ENCODE measurements at places on chromosomes 3 and 15. TPM values are rescaled to one million over a fixed set of nuclear protein-coding genes. Genes with fewer than 3 reads are reported as not detected.

DNA sequence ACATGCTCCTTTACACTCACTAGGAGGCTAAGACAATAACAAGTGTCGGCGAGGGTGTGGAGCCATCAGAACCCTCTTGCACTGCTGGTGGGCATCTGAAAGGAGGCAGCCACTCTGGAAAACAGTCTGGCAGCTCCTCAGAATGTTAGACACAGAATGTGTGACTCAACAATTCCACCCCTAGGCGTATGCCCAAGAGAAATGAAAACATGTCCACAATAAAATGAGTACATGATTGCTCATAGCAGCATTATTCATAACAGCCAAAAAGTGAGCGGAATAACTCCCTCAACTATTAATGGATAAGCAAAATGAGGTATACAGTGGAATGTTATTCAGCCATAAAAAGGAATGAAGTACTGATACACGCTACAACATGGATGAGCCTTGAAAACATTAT lies 57.8 kb downstream of the WNT7A start:
- no peaks in the 10 kb centered on the region for H3K4me1 ChIP-seq
- peaks cover 3% of the 10 kb centered on the region for H3K27me3 ChIP-seq
- H3K4me3 ChIP-seq: no peak overlapping the region
- H3K36me3 ChIP-seq: no peaks in the 10 kb centered on the region
- DNase-seq: no peak

DNA sequence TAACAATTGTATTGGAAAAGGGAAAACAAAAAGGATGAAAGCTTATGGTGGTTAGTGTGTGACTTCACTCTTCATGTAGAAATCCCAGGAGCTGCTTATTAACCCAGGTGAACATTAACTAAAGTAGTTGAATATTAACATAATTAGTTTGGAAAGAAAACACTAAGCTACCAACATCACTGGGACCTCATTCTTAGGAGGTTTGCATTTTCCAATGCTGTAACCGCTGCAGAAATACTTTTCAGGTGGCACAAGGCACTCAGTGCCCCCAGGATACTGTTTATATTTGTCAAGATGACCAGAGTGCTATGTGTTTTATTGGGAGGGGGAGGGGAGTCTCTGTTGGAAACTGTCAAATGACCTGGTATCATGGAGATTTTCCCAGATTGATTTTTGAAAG lies 25.9 kb upstream of the VILL start:
- no peaks in the 10 kb centered on the region for H3K27me3 ChIP-seq
- no peak overlapping the region for H3K4me3 ChIP-seq
- peaks cover 63% of the 10 kb centered on the region for H3K4me1 ChIP-seq

GRCh38 chr3:196640297-196641018 lies 964 bp downstream of the NRROS start:
- no peak overlapping the region for H3K4me3 ChIP-seq
- DNase-seq: no peak
- H3K36me3 ChIP-seq: no peaks in the 10 kb centered on the region
- H3K27ac ChIP-seq: no peak overlapping the region
- H3K4me1 ChIP-seq: peaks cover 19% of the 10 kb centered on the region

DNA sequence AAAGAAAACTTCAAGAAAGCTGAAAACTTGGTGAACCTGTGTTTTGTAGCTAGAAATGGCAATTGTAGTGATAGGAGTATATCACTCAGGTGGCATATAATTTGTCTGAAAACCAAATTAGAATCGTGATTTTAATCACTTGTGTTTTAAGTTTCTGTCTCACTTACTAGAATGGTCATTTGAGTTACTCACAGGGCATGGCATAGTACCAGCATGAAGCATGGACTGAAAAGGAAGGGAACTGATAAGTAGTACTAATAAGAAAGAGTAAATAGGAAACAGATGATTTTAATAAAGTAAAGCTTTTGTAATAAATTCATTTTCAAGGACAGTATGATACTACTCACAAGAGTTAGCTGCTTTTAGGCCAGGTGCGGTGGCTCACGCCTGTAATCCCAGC lies 22.1 kb downstream of the OSBPL11 start:
- no peaks in the 10 kb centered on the region for H3K4me1 ChIP-seq
- H3K27me3 ChIP-seq: no peaks in the 10 kb centered on the region
- H3K4me3 ChIP-seq: no peak overlapping the region
- no peak overlapping the region for H3K27ac ChIP-seq
- no peak for DNase-seq

DNA sequence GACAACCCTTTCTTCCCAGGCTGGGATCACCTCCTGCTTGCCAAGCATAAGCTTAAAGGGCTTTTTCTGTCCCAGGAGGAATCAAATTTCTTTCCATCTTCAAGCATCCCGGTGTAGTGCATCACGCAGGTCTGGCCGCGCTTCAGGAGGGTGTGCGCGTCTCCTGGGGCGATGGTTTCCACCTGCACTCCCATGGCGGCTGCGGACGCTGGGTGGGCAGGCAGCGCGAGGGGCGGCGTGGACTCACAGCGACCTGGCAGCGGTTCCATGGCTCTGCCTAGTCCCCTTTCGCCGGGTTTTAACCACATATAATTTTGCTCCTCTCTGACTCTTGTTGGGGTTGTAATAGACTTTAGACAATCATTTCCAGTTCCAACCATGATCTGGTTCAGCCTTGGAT lies 10.6 kb upstream of the TM4SF4 start:
- no peaks in the 10 kb centered on the region for H3K27me3 ChIP-seq
- DNase-seq: no peak
- H3K36me3 ChIP-seq: no peaks in the 10 kb centered on the region
- no peak overlapping the region for H3K4me3 ChIP-seq
- H3K27ac ChIP-seq: no peak overlapping the region

UNC13C gene
- 0.04 TPM for total RNA-seq

- H3K27ac ChIP-seq: no peak overlapping the region
Measured at GRCh38 chr15:91224755-91225380, 124.8 kb downstream of the SV2B start.

Measured in HepG2 (cell line).